ENCODE measurements at places on chromosomes 6 and 20.
A peak's percentile ranks its signal among the peaks of the same experiment; 100 is the strongest.

DNA sequence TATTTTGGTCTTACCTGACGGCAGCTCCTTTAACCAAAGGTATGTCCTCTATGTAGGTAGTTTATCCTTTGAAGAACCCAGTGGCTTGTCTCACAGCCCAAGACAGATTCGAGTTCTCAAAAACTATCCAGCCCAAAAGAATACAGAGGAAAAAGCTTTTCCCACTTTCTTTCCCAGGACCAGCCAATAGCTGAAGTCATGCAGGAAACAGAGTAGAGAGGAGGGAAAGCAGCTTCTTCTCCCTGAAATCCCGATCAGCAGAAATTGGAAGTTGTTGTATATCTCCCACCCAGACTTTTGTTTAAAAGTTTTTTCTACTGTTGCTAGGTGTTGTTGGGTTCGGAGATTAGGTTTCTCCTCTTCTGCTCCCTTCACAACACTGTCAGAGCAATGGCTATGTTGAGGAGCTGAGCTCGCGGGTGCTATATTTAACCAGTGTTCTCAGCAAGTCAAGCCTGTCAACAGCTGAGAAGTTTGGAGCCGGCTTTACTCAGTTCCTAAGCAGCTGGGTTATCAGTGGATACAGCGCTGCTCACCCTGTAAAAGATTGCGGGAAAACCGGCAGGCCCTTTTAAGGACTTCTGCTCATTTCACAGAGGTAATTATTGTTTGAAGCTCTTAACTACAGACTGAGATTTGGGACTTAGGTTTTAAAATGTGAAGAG, at the start of gene FILIP1:
Gene FILIP1 (minus strand): TSS at position 401 of the 665 bp plus-strand sequence. CDS start 78,828 bp downstream, outside the sequence.
- DNase-seq = no peak

DNA sequence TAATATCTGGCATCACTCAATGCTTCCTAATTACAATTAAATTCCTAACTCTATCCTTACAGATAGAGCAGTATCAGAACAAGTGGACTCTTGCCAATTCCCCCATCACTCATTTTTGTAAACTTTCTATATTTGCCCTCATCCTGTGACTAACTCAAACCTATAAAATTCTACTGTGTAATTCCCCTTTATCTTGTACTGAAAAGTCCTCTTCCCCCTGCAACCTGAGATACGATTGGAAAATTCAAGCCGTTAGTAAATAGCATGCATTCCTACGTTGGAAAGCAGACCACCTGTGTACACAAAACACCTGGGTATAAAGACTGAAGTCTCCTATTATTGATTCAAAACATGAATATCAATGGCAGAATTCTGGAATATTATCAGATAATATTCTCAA, 70.4 kb upstream of the KCNQ5 start:
- no peak for DNase-seq

- peak; percentile 30 for DNase-seq
Measured at GRCh38 chr6:157019733-157020132, 242.6 kb downstream of the ARID1B start.

DNA sequence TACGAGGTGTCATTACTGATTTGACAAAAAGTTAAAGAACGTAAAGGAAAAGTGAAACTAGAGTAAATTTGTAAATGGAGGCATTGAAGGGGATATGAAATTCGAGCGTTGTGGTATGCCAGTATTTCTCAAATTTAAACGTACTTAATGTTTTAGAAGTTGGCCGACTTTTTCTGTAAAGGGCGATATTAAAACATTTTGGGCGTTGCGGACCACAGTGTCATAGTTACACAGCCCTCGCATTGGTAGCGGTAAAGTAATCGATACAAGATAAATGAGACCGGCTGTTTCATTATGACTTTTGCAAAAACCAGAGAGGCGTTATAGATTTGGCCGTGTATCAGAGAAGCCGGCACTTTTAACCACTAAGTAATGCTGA, 39.6 kb downstream of the OR2B2 start:
- DNase-seq = no peak

GRCh38 chr20:23131766-23132165, 45.6 kb upstream of the CD93 start:
- DNase-seq = no peak

GRCh38 chr6:118171852-118172251, 264.8 kb downstream of the SLC35F1 start:
- DNase-seq = no peak
